T-helper 1 cell (primary cell): ENCODE measurements at places on chromosomes 2 and 18.

- no peak for DNase-seq
Measured at GRCh38 chr2:190277234-190278112, 42.2 kb downstream of the HIBCH start.

GRCh38 chr2:233768076-233768475, 8.0 kb downstream of the UGT1A1 start:
- DNase-seq: no peak

GRCh38 chr18:61833387-61833786, 59.4 kb downstream of the RNF152 start:
- peak; percentile 19 for DNase-seq

- no peak for DNase-seq
Measured at GRCh38 chr2:178419123-178419522, 31.9 kb downstream of the PRKRA start.

GRCh38 chr2:101168706-101169105, 17.5 kb upstream of the TBC1D8 start:
- no peak for DNase-seq

DNA sequence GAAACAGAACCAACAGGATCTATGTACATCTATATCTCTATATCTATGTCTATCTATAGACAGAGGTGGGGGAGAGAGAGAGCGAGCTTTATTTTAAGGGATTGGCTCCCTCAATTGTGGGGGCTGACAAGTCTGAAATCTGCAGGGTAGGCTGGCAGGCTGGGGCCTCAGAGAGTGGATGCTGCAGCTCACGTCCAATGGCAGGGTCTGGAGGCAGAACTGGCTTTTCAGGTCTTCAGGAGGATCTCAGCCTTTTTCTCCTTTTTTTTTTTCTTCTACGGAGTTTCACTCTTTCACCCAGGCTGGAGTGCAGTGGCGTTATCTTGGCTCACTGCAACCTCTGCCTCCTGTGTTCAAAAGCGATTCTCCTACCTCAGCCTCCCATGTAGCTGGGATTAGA, 77.2 kb downstream of the ARL4C start:
- DNase-seq: no peak

DNA sequence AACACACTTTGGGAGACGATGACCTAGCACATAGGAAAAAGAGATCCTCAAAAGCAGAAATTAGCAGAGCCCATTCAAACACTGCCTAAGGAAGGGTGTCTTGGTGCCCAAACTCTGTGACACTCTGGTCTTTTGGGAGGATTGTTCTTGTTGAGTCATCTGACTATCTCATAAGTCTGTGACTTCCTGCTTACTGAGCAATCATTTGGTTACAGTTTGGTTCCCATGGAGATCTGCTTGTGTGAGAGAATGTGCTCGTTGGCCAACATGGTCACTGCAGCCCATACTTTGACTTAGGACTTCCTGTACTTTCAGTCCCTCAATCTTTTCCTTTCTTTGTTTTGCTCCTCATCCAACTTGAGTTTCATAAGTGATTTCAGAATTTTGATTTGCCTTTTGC, 602.9 kb downstream of the NYAP2 start:
- DNase-seq: no peak

DNA sequence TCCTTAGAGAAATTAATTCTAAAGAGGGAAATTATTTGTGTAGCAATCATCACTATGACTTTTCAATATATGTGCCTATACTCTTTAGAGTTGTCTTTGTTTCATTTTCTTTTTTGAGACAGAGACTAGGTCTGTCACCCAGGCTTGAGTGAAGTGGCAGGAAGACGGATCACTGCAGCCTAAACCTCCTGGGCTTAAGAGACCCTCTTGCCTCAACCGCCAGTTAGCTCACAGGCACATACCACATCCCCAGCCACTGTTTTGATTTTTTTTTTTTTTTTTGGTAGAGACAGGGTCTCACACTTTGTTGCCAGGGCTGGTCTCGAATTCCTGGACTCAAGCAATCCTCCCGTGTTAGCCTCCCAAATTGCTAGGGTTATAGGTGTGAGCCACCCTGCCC, 12.4 kb downstream of the YWHAQ start:
- DNase-seq: no peak

DNA sequence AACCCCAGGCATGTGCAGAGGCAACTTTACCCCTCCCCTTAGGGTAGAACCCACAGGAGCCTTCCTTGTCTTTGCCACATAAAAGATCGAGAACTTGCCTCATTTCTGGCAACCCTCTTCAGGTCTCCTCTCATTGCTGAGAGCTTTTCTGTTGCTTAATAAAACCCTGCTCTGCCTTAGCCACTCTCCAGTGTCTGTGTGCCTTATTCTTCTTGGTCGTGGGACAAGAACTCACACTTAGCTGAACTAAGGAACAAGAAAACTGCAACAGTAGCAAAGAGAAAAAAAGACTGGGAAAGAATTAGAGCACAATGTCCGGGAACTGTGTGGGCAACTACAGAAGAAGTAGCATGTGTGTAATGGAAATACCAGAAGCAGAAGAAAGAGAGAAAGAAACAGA, 56.2 kb upstream of the SMIM21 start:
- DNase-seq: no peak

- no peak for DNase-seq
Measured at GRCh38 chr18:65792456-65793074, 41.8 kb downstream of the CDH7 start.

GRCh38 chr2:143698352-143698751, 569.1 kb downstream of the ARHGAP15 start:
- no peak for DNase-seq

DNA sequence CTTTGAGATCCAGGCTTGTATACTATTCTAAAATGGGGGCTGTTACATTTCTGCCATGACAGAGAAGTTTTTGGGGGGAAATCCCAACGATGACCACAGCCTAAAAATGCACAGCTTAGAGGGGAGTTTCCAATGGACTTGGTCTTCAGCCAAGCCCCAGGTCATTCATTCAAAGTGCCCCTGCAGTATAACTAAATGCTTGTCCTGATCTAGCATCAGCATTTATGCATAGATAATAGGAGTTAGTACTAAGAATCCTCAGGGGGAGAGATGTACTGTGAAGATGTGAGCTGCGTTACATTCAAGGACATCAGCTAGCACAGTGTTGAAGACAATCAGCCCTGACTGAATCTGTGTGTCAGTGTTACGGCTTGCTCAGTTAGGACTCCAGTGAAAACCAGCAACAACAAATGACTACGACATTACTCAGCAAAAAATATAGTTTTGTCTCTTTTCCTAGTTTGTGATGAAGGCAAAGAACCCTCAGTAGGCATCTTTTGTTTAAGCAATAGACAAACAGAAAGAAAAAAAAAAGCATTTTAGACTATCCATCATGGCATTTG, 160.9 kb downstream of the ZEB2 start:
- DNase-seq: no peak

GRCh38 chr2:110858135-110858725, 125.9 kb downstream of the ACOXL start:
- DNase-seq: no peak

- no peak for DNase-seq
Measured at GRCh38 chr2:127217470-127218325, 2.4 kb downstream of the CYP27C1 start.

- no peak for DNase-seq
Measured at GRCh38 chr2:15704086-15704787, 112.6 kb downstream of the DDX1 start.

DNA sequence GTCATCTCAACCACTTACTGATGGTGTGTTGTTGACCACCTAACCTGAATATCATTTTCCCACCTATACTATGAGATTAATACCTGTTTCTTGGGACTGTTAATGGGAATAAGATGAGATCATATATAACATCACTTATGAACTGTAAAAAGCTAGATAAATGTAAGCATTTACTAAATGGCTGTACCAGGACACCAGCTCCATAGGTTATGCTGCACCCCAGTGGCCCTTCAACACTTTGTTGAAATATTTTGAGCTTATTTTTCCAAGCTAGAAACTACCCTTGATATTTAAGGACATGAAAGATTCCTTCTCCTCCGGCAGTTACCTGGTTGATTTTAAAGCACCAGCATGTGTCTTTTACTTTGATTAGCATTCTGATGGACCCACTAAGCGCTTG, 138.0 kb upstream of the CDCA7 start:
- DNase-seq: no peak
